NCI-H1105 (cell line): ENCODE measurements at places on chromosomes 12 and 14.

- no peak for DNase-seq
Observed at GRCh38 chr12:32025906-32026305, 66.7 kb downstream of the RESF1 start.

GRCh38 chr12:30106204-30106965, 322.6 kb upstream of the TMTC1 start:
- DNase-seq, result no peak

DNA sequence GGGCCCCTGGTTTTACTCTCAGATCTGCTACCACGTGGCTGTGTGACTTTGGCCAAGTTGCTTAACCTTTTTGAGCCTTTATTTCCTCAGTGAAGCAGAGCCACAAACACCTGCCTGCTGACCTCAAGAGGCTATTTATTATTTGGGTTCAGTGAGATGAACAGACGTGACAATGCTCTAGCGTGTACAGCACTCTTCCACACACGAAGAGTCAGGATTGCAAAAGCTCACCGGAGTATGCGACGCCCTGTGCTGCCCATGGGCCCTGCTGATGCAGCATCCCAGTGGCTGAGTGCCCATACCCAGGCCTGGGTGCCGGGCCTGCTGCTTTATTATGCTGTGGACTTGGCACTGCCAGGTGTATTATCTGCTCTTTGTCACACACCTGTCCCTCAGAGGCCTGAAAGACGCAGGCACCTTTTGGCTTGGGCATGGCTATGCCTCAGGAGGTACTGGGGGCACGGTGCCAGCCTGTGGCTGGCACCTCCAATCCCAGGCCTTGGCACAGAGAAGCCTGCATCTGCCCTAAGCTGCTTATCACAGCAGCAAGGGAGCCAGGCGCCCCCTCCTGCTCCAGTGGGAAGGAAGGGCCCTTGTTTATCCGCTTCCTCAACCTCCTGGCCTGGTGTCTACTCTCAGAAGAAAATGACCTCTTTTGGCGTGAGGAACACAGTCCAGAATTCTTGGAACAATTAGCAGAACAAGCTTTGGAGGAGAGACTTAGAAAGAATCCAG, 22.3 kb upstream of the TC2N start:
- peak; percentile 87 for DNase-seq

DNA sequence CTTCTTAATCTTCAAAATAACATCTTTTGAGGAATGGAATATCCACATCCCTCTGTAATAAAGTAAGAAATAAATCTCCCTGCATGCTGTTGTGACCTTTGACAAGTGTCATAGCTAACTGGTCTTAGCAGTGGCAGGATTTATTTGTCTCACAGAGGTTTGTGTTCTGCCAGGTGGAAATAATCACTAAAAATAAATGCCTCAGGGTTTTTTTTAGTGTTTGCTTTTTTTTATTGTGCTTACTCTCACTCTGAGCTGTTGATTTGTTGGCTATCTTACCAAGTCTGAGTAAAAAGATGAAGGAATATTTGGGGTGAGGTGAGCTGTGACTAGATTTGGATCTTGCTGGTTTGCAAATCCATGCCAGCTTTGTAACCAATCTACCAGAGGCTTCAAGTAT, 285.4 kb downstream of the ALG10B start:
- DNase-seq, result no peak

GRCh38 chr14:96745500-96746051, 51.6 kb upstream of the VRK1 start:
- DNase-seq, result no peak
